Right hindlimb (tissue), 1 donor: ENCODE measurements at places on chromosomes 2 and 18.
A peak's percentile ranks its signal among the peaks of the same experiment; 100 is the strongest.

DNA sequence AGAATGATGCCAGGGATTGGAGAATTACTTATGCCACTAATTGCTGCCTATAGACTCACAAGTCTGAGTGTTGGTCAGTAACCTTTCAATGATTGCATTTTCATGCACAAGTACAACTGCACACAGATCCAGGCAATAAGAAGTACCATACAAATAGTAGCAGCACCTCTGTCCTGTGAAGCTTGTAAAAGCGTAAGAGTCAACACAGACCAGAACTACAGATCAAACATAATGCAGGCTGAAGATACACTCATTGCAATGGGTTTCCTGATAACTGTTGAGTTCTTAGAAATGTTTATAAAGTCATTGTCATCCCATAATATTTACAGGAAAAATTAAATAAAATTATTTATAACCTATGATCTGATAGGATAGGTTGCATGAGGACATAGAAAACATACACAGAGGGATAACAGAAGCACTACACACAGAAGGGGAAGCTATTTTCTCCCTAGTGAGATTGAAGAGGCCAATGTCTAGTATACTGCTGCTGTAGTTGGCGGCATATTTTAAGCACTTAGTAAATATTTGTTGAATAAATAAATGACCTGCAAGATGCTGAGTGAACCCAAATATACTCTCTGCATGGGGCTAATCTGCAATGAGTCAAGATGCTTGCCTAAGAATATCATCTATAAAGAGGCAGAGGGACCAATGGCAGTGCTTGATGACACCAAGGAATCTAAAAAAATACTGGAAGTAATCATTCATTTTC lies 5.7 kb upstream of the PIK3C3 start:
- no peak for DNase-seq

DNA sequence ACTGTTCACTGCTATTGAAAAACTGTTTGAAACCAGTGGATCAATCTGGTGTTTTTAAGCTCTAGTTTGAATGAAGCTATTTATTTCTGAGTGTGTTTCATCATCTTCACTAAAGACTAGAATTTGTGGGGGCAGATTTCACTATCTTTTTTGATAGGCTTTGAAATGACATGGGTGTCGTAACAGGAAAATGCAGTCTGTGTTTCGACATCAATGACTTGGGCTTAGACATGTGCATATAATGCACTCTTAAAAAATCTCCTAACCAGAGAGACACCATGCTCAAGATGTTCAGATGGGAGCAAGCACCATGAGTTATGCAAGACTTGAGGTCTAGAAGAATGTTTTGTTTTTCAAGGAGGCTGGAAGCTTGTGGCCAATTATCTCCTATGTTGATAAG lies 221.6 kb downstream of the GPD2 start:
- DNase-seq: no peak

- no peak for DNase-seq
These were observed 586.0 kb upstream of the VRK2 start for GRCh38 chr2:57460396-57461276.

DNA sequence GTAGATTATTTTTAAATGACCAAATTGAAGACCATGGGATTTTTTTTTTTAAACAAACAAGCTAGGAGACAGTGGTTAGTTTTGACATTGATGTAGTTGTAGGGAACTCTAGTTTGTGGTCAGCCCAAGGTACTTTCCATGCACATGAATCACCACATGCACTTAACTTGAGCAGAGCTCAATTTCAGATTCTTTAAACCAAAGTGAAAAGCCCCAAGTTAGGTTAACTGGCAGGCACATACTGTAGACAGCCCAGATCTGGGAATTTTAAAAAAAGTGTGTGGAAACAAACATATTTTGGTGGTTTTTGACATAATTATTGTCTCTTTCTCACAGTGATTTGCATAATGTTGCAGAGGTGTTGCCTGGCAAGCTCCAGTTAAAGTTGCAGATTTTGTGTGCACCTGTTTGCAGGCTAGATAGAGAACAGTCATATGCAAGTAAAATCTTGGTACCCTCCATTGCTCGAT lies 88.4 kb downstream of the BCL2L11 start:
- DNase-seq: no peak

GRCh38 chr18:79853303-79853992 lies 55.7 kb downstream of the KCNG2 start:
- DNase-seq: peak; percentile 9

GRCh38 chr2:235365743-235366142 lies 128.1 kb upstream of the AGAP1 start:
- DNase-seq: no peak

- no peak for DNase-seq
These were observed 9.9 kb upstream of the GAREM1 start for GRCh38 chr18:32480581-32480980.

DNA sequence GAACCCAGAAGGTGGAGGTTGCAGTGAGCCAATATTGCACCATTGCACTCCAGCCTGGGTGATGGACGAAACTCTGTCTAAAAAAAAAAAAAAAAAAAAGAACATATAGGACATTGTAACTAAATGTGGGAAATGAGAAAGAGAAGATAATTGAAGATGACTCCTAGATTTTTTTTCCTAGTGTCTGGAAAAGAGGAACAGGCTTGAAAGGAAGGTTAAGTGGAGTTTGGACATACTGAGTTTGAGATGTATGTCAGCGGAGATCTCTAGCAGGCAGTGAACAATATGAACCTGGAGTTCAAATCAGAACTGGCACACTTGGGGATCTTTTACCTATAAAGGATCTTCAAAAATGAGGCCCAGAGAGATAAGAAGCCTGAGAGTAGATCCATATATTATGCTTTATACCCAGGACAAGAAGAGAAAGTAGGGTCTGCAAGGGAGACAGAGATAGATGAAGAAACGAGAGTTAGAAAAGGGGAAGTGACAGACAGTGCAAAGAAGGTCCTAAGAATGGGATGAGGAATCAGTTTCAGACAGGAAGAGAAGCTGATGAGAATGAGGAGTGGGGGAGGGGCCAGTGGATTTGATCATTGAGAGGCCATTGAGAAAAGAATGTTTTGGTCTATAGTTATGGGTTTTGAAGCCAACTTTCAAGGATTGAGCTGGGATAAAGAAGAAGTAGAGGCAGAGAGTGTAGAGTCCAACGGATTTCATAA lies 46.9 kb upstream of the CD28 start:
- no peak for DNase-seq

- DNase-seq: no peak
These were observed 107.6 kb downstream of the HAUS1 start for GRCh38 chr18:46211816-46212215.

- DNase-seq: no peak
These were observed 62.3 kb downstream of the NGEF start for GRCh38 chr2:232950751-232951150.

DNA sequence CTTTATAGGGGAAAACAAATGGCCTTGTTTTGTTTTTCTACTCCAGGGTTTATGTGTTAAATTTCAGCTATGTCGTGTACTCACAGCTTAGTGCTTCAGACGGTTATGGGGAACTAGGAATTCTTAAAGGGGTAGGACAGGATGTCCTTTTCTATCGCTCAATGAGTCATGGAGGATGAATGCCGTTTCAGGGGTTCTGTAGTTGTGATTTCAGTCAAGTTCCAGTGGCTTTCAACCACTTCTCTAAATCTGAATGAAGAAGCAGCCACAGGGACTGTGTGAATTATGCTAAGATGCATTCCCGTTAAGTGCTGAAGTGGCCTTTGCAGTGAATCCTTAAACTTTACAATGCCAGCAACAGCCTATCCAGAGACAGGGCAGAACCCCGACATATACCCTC lies 1231.7 kb upstream of the ZEB2 start:
- no peak for DNase-seq

- no peak for DNase-seq
These were observed 50.9 kb upstream of the CD226 start for GRCh38 chr18:69998523-69998987.

- no peak for DNase-seq
These were observed 462.5 kb upstream of the HS6ST1 start for GRCh38 chr2:128781166-128781565.

- no peak for DNase-seq
These were observed 53.8 kb upstream of the TMEM182 start for GRCh38 chr2:102707796-102708695.

- no peak for DNase-seq
These were observed 39.2 kb upstream of the RNU4ATAC start for GRCh38 chr2:121491518-121491917.

GRCh38 chr2:10559634-10560224 lies 111.6 kb upstream of the ODC1 start:
- no peak for DNase-seq

DNA sequence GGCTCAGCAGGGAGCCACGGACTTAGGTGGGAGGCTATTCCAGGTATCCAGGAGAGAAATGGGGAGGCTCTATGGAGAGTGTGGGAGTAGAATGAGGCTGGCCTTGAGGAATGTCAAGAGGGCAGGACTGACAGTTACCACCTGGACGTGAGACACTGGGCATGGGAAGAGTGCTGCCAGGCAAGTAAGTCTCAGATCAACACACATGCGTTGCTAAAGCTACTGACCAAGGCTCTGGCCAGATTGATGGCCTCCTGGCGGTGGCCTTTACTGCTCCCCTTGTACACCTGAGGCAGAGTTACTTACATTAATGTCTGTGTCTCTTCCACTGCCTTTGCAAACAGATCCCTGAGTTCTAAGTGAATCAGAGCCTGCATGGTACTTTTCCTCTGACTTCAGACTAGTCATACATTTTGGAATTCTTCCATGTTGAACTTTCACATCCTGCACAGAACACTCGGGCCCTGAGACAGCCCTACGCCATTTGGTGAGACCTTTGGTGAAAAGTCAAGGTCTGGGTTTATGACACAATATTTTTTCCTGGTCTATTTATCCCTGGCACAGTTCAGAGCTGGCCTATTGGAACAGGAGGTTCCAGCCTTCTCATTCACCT lies 398.8 kb upstream of the TRIB2 start:
- DNase-seq: no peak

DNA sequence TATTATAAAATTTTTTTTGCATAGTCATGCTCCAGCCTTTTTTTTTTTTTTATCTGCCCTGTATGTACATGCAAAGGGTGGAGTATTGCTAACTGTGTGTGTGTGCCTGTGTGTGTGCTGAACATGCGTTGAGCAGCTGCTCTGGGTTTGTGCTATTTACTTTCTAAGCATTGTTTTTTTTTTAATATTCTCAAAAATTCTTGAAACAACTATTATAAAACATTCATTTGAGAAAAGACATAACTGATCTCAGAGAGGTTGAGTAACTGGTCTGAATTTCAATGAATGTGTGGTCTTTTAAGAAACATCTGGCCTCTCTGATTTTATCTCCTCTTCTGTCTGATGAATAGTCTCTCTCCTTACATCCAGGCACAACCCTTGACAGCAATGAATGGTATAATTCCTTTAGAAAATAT lies 366.0 kb upstream of the SLC14A2 start:
- no peak for DNase-seq
